Activated CD4-positive, CD25-positive, alpha-beta regulatory T cell treated with anti-CD3 and anti-CD28 coated beads, Interleukin-2, amount 50 U/mL, for 16 hours (primary cell): ENCODE measurements at places on chromosomes 6 and 20.

- DNase-seq = no peak
Measured at GRCh38 chr6:104431096-104431495, 428.6 kb downstream of the HACE1 start.

DNA sequence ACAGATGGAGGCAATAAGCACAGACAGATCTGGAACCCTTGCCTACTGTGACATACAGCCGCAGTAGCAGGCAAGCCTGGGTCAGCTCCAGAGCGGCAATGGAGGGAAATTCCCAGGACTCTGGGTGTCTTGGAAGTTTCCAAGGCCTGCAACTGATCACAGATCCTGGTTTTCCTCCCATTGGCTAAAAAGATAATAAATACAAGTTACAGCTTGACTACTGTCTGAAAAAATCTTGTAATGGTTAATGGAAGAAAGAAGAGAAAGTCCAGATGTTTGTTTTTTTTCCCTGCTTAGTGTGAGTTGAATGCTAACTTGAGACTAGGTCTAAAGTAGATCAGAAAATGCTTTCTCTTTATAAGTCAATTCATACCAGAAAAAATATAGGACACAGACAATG is 307.6 kb downstream of the ALDH8A1 start:
- DNase-seq = no peak

- no peak for DNase-seq
Measured at GRCh38 chr6:45901767-45902650, 113.7 kb downstream of the CLIC5 start.

DNA sequence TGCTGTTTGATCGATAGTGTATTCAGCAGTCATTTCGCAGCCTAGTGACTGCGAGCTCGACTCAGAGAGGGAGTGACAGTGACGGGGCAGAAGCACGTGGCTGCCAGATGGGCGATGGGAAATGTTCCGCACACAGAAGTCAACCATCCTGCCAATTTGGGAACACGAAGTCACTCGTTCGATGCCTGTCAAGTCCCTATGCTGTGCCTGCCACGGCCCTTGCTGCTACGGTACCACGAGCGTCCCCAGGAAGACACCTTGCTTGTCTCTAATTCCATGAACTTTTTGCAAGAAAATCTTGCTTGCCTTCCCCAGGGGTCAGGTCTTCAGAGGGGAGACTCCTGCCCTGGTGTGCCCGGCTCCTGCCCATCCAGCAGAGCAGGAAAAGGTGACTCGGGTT is 17.0 kb upstream of the STX16 start:
- no peak for DNase-seq

DNA sequence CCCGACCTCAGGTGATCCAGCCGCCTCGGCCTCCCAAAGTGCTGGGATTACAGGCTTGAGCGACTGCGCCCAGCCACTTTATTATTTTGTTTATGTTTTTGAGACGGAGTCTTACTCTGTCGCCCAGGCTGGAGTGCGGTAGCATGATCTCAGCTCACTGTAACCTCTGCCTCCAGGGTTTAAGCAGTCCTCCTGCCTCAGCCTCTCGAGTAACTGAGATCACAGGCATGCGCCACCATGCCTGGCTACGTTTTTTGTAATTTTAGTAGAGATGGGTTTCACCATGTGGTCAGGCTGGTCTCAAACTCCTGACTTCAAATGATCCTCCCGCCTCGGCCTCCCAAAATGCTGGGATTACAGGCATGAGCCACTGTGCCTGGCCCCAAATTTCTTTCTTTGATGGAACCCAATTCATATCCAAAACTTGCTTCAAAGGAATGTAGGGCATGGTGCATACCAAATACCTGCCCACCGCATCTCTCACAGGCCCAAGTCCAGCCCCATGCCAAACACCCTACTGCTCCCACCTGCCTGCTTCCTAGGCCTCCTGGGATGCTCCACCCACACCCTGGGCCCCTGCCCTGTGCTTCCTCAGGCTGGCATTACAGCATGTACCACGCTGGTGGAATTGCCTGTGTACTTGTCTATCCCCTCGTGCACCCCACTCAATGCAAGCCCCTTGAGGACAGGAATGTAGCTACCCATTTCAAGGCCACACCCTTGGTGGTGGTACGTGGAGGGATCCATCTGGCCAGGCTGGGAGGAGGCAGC is 4.9 kb upstream of the HMGA1 start:
- no peak for DNase-seq

DNA sequence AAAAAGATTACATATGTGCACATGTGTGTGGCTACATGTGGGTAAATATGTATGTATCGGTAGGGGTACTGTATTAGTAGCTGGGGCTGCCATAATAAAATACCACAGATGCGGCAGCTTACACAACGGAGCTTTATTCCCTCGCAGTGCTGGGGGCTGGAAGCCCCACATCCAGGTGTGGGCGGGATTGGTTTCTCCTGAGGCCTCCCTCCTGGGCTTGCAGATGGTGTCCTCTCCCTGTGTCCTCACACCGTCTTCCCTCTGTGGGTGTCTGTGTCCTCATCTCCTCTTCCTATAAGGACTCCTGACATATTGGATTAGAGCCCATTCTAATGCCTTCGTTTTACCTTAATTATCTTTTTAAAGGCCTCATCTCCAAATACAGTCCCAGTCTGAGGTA is 97.7 kb downstream of the LY86 start:
- no peak for DNase-seq

- DNase-seq = no peak
Measured at GRCh38 chr20:43046966-43047365, 142.7 kb downstream of the PTPRT start.

GRCh38 chr6:26322645-26323482 is 42.1 kb upstream of the BTN3A2 start:
- peak; percentile 43 for DNase-seq

DNA sequence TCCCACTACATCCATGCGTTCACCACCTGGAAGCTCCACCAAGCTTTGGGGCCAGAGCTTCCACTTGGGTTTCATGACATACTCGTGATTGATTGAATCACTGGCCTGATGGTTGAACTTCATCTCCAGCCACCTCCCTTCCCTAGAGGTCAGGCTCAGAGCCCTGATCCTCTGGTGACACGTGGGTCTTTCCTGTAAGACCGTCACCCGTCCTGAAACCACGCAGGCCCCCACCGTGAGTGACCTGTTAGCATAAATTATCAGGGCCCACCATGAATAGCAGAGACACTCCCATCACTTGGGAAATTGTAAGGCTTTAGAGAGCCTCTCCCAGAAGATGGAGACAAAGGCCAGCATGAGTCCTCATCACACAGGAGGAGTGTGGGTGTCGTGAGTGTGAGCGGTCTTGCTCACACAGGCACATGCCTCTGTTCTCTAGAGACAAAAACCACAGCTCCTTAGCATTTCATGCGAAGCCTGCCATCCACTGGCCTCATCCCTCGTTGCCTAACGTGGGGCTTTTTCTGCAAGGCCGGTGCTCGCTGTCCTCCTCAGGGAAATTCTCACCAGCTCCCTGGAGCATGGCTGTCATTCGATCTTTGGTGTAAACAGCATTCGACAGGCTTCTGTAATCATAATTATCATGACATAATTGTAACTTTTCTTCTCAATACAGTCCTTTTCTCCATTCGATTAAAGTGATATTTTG is 65.1 kb upstream of the DUSP22 start:
- DNase-seq = no peak

GRCh38 chr20:31538326-31538725 is 24.1 kb downstream of the HM13 start:
- no peak for DNase-seq

DNA sequence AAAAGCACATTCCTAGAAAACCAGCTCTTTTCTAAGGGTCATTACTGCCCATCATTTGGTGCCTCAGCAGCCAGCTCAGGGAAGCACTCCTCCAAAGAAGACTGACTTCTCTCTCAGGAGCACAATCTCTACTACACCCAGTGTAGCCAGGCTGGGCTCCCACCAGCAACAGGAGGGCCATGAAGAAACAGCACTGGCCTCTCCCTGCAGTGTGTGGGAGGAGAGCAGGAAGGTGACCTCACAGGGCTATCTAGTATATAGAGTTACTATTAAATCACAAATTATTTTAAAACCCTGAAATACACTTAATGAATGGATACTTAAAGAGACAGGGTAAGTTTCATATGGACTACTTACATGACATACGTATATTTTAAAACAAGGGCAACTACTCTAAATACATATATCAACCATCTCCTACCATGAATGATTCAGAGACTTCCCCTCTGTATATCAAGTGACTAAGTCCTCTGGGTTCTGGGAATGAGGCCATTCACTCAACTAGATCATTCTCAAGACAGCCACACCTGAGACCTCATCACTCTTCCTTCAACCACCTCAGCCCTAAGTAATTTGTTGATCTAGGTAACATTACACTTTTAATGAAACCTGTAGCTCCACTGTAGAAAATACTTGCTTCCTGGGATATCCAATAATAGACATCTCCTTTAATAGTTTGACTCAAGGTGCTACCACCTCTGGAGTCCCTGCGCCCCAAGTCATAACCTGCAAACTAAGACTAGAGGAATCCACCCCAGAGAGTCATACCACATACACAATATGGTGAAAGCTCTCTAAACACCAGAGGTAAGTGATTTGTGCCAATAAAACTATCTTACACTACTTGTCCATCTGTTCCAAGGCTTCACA is 25.2 kb downstream of the TBX18 start:
- no peak for DNase-seq

- DNase-seq = no peak
Measured at GRCh38 chr6:34729631-34730470, 27.5 kb upstream of the SNRPC start.

GRCh38 chr6:13952101-13952500 is 27.3 kb downstream of the RNF182 start:
- no peak for DNase-seq

DNA sequence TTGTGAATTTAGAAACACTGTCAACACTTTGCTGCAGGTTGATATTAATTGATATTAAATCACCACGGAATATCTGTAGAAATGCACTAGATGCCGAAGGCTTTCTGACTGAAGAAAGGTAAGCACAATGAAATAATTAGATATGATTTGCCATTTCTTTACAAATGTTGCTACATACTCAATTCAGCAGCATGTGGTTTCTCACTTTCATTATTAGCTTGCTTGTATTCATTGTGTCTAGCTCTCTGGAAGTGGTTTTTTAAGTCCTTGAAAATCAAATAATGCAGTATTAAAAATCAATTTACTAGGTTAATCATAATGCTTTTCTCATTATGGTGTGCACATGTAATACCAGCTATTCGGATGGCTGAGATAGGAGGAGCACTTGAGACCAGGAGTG is 231.3 kb upstream of the MARCKS start:
- no peak for DNase-seq

DNA sequence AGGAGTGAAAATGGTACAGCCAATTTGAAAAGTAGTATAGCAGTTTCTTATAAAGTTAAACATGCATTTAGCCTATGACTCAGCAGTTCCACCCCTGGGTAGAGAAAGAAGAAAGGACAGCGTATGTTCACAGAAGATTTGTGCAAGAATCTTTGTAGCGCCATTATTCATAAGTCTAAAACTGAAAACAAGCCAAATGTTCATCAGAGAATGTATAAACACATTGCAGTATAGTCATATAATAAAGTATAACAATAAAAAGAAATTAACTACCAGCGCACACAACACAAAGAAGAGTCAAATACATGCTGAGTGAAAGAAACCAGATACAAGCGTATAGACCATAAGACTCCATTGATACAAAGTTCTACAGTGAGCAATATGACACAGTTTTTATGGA is 294.0 kb downstream of the SAMD5 start:
- DNase-seq = no peak

- DNase-seq = no peak
Measured at GRCh38 chr6:112680091-112680490, 333.0 kb downstream of the RFPL4B start.

- DNase-seq = no peak
Measured at GRCh38 chr6:137738931-137739504, 128.0 kb upstream of the TNFAIP3 start.

GRCh38 chr6:37688078-37688850 is 9.4 kb downstream of the MDGA1 start:
- no peak for DNase-seq

DNA sequence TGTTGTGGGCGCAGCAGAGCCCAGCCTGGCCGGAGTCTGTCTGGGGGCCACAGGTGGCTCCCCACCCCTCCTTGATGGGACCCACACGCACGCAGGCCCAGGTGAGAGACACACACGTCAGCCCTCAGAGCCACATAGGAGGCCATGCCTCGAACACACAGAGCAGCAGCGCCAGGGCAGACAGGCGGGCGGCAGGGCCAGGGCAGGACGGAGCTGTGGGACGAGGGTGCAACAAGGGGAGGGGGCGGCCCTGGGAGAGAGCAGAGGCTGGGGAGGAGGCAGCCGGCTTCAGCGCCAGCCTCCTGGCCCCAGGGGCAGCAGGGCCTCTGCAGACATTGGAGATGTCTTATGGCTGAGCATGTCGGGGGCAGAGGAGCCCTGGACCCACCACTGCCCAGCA is 42.5 kb downstream of the KCNQ2 start:
- no peak for DNase-seq

DNA sequence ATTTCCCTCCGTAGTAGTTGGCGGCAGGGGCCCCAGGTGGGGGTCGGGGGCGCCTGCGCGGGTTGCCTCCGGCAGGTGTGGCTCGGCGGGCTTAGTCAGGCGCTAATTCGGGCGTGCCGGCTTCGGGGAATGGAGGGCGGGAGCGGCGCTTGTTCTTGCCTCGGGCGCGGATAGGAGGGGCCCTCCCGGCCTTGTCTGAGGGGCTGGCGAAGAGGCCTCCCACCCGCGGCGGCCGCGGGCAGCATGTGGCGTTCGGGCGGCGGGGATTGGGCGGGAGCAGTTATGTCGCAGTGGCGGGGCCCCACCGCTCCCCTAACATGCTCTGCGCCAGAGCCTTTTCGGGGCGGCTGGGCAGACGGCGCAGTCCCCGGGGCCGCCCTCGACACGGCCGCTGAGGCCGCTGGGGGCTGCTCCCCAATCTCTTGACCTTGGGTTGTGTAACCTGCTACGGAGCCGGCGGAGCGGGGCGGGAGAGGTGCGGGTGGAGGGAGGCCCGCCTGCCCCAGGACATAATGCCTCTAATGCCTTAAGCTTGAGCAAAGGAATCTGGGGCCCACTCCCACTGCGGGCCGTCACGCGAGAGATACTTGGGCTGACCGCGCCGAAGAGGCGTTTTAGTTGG is 1.1 kb downstream of the AMD1 start:
- DNase-seq = peak; percentile 47

- no peak for DNase-seq
Measured at GRCh38 chr6:130602151-130602770, 224.9 kb upstream of the SMLR1 start.

- DNase-seq = no peak
Measured at GRCh38 chr20:57361517-57361916, 10.5 kb downstream of the RAE1 start.

GRCh38 chr6:20647585-20647984 is 113.3 kb downstream of the CDKAL1 start:
- DNase-seq = no peak
